NCI-H345 (cell line): ENCODE measurements at places on chromosomes 7 and 10.

DNA sequence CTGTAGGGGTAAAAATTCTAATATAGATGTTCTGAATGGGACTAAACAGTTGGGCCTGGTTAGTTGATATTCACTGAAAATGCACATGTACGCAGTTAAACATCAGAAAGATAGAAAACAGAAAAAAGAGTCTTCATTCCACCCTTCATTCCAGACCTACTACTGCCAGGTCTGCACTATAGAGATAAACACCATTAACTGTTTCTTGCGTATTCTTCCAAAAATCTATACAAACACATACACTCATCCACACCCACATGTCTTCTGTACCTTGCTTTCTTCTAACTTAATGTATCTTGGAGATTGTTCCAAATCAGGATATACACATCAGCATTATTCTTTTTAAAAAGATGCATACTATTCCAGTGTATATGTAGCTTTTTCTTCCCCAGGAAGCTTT, 13.9 kb upstream of the CLEC2L start:
- no peak for DNase-seq

DNA sequence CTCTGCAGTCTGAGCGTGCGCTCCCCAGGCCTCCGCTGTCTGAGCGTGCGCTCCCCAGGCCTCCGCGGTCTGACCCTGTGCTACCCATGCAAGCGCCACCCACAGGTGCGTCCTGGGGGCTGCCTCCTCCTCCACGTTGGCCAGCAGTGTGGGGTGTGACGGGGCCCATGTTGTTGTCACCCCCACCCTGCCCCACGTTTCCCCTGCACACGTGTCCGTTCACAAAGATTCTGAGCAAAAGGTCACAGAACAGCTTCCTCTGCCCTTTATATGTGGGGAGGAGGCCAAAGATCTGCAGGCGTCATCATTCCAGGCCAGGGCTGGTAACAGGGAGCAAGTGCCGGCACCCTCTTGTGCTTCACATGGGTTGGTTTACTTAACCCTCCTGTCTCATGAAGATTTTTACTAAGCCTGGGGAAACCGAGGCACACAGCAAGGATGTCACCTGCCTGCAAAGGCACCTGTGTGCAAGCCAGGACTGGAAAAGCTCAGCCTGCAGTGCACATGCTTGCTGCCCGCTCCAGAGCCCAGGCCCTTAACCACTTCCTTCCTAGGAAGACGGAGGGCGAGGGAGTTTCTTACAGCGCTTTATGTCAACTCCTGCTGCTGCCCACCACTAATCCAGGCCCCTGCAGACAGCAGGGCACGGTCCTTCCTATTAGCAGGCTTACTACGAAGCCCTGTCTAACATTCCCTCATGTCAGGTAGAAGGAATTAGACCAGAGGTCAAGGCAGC, 4.8 kb downstream of the GPR146 start:
- DNase-seq = no peak

GRCh38 chr10:83603708-83604107, 535.6 kb upstream of the GHITM start:
- DNase-seq = no peak

- no peak for DNase-seq
Observed at GRCh38 chr7:84998665-84999064, 188.2 kb downstream of the SEMA3D start.

GRCh38 chr7:75711656-75712514, 26.9 kb downstream of the HIP1 start:
- DNase-seq = no peak

DNA sequence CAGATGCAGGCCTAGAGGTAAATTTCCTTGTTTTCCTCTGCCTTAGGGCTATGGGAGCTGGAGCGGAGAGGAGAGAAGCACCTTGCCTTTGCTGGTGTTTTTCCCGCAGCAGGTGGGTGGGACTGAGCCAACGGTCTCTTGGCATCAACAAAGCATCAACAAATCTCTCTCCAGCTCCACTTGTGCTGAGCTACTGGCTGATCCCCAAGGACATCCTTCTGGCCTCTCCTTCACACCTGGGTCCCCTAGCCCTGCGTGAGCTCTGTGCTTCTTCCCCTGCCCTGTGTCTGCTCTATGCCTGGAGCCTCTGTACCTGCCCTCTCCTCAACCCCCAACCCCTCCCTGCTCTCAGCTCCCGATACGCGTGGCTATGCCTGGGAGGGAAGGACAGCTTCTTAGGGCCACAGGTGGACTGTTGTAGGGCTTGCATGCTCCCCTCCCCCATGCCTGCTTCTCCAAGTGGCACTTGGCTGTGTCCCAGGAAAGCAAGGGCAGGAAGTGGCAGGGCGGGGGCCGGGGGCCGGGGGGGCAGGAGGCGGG, 3.2 kb upstream of the CLDN4 start:
- peak; percentile 97 for DNase-seq

DNA sequence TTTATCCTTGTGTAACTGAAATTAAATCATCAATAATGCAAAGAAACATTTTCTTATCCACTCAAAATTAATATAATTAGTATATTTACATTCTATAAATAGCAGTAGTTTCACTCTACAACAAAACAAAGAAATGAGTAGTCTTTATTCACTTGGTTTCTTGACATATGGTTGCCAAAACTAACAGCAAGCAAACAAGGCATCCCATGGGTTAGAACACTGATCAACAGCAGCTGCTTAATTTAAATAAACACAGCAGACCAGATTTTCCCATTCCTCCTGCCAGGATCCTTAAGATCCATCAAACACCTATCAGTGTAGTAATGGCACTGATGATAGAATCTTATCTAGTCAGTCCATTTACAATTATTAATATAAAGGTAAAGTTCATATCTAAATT, 22.1 kb downstream of the NCAPG2 start:
- DNase-seq = no peak

GRCh38 chr7:77524731-77525130, 12.4 kb upstream of the PTPN12 start:
- no peak for DNase-seq

GRCh38 chr10:1633783-1634182, 103.5 kb downstream of the ADARB2 start:
- no peak for DNase-seq

GRCh38 chr10:121157998-121158397, 306.8 kb downstream of the WDR11 start:
- DNase-seq = no peak

GRCh38 chr7:150340875-150341262, 560 bp downstream of the RARRES2 start:
- DNase-seq = no peak

DNA sequence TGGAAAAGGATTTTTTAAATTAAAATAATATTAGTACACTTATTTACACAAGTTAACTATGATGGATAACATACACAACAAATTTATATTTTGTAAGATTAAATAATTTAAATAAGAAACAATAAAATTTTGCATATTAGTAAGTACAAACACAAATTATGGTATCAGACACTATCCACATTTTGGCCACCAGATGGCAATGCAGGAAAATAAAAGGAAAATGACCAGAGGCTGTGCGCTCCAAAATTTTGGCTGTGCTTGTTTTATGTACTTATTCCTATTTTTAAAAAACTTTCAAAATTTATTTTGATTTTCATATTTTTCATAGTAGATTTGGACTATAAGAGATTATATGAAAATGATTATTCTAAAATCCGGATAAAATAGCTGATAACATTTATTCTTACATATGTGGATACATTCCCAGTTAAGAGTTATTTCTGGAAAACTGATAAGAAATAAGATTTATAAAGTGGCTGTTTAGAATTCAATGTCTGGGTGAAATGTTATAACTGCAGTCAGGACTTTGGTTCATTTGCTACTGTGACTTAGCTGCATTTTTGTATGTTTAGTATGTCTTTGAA, 274.7 kb upstream of the HGF start:
- peak; percentile 67 for DNase-seq

DNA sequence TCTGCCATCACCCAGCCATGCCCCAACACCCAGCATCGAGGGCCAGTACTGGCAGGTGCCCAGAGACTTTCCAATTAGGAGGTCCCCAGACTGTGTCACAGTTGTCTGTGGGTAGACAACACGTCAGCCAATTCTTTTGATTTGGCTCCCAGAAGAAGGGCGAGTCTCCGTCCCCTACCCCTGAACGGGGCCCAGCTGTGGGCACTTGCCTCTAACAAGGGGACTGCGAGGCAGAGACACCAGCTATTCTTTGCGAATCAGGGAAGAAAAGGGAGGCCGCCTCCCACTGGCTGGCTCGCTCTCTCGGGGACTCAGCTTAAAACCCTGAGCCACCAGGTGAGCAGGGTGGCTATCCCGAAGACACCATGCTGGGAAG, 167.3 kb downstream of the USP6NL start:
- no peak for DNase-seq

DNA sequence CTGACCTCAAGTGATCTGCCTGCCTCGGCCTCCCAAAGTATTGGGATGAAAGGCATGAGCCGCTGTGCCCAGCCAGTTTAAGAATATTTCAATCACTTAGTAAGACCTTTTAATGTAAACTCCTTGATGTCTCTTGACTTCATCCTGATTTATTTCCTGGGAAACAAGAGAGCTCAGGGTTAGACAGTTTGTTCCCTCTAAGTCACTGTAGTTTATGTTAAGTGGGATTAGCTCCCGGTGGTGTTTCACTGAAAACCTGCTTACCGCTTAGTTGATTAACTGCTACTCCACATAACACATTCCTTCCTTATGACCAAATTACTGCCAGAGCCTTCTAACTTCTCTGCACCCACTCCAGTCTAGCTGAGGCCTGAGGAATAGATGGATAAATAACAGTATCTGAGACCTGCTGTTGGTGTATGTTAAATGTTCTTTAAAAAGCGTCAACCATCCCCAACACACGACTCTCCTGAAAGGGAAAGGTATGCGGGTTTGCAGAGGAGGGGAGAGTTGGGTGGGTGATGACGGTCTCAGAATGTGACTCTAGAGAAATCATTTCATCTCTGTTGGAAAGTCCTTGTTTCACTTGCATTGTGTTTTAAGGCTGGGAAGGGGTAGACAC, 48.7 kb downstream of the CREB3L2 start:
- no peak for DNase-seq

GRCh38 chr7:116524609-116525297, at the start of gene CAV1:
TSS of gene CAV1 (plus strand) at chr7:116525036. CDS start at chr7:116525063, 27 bp downstream.
- DNase-seq = peak; percentile 77

- DNase-seq = no peak
Observed at GRCh38 chr7:7943951-7944350, 24.6 kb upstream of the GLCCI1 start.

- DNase-seq = no peak
Observed at GRCh38 chr7:139681812-139682135, 96.0 kb downstream of the HIPK2 start.

DNA sequence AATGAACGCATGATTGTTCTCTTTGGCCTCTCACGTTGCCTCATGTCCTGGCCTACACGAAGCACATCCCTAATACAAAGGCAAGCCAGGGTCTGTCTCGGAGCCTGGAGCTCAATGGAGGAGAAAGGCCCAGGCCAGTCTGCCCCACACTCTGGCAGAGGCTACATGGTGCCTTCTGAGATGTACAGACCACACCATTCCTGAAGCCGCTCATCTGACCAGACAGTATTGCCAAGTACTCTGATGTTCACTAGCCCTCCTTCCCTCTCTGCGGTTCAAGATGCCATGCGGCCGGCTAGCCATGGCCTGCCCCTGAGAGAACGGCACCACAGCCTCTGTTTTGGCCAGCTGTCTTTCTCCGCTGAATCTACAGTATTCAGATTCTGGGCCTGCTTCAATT, 5.9 kb downstream of the BNIP3 start:
- DNase-seq = no peak

GRCh38 chr7:125326666-125327255, 397.1 kb upstream of the POT1 start:
- no peak for DNase-seq

- DNase-seq = no peak
Observed at GRCh38 chr10:28761084-28761846, 83.9 kb downstream of the BAMBI start.

DNA sequence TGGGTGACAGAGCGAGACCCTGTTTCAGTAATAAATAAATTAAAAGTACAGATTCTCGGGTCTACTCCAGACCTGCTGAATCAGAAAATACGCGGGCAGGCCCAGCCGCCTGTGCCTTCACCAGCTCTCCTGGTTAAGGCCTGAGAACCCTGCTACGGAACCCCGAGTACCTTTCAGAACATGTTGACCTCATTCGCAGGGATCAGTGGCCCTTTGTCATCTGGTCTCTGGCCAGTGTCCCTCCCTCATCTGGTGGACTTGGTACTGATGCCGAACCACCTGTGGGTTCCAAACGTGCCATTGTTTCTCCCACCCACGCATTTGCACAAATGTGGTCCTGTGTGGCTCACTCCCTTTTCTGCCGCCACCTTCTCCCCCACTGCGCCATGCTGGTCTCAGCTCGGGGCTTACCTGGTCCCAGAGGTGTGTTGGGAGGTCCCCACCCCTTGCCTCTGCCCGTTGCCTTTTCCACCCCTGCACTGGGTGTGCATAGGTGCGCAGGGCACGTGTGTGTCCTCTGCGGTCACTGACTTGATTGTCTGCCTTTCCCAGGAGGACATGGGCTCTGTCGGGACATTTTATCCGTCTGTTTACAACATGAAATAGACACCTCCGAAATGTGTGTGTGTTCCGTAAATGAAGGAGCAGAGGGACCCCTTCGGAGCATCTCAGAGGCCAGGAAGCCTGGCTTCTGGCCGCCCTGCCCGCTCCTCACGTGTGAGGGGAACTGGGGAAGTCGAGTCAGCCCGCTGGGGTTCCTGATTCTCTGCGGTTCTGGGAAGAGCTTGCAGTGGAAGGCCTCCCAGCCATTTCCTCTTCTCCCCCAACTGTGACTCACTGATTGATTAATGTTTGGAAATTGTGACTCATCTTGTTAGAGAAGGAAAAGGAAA, 135.2 kb downstream of the CUX1 start:
- DNase-seq = no peak

DNA sequence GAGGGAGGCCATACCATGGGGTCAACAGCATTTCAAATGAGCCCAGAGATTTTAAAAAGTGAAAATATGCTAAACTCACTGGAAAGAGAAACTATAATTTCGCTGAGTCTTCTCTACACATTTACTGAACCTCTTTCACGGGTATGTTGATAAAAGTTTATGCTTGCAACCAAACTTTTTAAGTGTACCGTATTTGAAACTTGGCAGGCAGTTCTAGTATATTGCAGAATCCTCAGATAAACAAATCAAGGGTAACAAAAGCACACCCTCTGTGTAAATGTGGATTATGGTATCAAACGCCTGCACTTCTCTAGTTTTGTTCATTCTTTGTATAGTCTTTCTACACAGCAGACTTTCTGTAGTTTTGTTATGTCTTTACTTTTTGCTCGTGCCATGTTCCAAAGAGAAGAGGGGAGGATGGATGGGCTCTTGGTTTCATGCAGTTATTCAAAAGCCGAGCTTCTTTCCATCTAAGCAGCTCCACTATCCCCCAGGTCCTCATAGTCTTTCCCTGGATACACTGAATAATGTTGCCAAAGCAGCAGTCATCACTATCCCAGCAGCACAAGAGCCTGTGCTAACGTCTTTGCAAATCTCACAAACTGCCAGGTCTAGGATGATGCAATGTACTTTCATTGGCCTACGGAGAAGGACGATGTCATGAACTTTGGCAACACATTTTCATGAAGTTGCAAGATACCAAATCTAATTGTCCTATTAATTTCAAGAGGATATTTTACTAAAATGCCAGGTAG, 131.2 kb downstream of the MPP7 start:
- DNase-seq = no peak

DNA sequence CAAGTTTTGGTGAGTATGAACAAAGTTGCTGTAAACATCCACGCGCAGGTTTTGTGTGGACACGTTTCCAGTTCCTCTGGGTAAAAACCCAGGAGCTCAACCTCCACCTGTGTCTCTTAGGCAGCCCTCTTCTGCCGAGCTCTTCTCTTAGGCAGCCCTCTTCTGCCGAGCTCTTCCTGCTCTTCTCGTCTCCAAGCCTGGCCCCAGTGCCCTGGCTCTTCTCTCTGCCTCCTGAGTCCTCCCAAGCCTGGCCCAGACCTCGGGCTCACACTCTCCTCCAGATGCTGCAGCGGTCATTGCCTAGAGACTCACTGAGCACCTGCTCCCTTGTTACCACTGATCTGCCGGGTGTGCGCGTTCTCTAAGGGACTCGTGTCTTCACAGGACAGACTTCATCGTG, 38.7 kb upstream of the BNIP3 start:
- no peak for DNase-seq
